ENCODE measurements at places on chromosomes 12 and 14.

- DNase-seq, result no peak
These were observed 261.8 kb downstream of the ATP23 start for GRCh38 chr12:58202933-58203718.

GRCh38 chr12:45464699-45465098 lies 248.8 kb downstream of the ANO6 start:
- DNase-seq, result no peak

DNA sequence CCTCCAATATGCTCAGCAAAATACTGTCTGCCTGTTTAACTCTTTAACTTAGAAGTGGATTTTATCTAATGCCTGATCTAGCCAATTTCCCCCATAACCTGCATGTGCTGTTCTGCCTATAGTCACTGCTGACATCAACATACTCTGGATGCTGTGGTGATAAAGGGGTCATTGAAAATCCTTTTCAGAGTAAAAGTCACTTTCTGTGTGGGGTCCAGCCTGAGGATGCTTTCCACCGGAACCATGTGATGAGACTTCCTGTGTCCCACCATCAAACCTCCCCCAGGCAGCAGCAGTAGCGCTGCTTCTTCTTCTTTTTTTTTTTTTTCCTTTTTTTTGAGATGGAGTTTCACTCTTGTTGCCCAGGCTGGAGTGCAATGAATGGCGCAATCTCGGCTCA lies 607.0 kb downstream of the BCL11B start:
- DNase-seq, result no peak

DNA sequence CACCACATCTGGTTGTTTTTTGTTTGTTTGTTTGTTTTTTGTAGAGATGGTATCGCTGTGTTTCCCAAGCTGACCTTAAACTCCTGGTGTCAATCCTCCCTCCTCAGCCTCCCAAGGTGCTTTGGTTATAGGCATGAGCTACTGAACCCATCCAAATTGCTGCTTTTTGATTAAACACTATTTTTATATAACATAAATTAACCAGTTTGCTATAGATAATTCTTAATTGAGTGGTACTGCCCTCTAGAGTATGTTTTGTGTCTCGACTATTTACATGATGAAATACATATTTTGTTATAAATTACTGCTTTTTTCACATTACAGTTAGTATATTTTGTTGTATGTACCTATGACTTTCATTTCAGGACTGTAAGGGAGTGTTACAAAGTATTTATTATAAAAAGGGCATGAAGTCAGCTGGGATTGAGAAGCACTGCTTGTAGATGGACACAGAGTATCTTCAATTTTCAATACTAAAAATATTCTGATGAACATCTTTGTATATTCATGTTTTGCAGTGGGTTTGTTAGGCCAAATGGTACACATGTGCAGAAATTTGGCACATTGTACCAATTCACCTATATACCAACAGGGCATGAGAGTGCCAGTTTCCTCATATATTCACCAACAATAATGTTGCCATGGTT lies 14.9 kb upstream of the SCAF11 start:
- no peak for DNase-seq

GRCh38 chr14:74202113-74202512 lies 37.1 kb upstream of the VSX2 start:
- DNase-seq, result no peak

All from DMS79 treated with DMSO at 0.1 percent for 48 hours (cell line).